Stromal cell of bone marrow (primary cell): ENCODE measurements at places on chromosomes 4 and X.
A peak's percentile ranks its signal among the peaks of the same experiment; 100 is the strongest.

DNA sequence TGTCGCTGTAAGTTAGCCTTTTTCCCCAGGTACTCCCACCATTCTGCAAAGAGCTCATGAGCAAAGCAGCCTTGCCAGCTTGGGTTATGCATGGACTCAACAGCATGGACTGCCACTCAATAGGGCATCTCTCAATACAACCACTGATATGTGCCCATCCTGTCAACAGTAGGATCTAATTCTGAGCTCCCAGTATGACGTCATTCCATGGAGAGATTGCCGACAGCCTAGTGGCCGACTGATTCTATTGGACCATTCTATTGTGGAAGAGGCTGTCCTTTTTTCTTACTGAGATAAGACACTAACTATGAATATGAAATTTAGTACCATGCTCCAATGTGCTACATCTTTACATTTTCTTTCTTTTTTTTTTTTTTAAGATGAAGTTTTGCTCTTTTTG is 2389.0 kb upstream of the AGA start:
- no peak for DNase-seq

DNA sequence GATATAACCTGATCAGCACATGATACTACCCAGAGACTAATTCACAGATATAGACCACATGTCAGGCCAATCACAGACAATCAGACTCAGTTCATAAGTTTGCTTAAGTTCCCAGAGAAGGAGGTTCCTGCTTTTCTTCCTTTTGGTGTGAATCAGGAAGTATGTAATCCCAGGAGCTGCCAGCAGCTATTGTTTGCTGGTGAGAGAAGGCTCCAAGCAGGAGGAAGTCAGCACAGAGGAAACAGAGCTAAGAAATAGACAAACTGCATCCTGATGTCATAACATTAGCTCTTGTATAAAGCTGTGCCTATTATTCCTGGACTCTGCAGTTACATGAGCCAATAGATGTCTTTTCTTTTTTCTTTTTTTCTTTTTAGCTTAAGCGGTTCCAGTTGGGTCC is 50.9 kb downstream of the UCHL1 start:
- no peak for DNase-seq

DNA sequence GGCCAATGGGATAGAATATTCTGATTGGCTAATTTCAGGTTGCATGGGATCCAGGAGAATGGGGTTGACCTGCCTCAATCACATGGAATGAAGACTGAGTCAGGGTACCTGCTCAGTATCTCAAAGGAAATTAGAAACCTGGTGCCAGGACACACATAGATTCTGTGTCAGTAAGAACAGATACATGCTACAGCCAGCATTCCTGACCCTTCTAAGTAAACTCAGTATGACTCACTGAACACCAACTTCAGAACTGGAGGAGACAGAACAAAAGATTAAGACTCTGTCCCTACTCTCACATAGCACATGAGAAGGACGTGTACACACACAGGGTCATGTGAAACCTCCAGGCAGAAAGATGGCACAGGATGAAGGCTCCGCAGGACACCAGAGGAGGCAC is 54.5 kb downstream of the FAM184B start:
- no peak for DNase-seq

DNA sequence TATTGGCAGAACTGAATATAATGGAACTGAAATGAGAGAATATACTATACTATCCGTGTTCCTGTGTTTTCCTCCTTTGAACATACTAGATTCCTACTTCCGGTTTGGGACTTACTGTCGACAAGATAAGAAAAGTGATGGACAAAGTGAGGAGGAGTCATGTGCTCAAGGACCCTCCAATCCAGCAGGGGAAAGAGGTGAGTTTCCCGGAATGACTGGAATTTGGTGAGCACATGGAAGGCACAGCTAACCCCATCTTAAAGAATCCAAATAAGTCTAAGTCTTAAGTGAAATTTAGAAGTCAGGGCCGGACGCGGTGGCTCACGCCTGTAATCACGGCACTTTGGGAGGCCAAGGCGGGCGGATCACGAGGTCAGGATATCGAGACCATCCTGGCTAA is 36.6 kb upstream of the SH3D19 start:
- no peak for DNase-seq

DNA sequence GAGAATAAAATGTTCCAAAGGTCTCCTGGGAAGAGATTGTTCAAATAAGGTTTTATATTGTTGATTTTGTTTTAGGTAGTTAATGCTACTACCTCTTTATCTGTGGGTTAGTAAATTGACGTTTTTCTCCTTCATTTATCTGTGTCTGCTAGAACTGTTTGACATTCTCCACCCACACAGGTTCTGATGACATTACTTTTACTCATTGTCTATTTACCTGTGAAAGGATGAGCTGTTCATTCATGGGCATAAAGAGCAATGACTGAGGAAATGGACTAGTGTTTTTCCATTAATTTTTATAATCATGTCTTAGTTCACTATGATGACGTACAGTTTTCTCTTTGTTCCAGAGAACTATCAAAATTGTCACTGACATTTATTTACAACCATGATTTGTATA is 75.6 kb downstream of the CPE start:
- DNase-seq, result no peak

GRCh38 chr4:48268956-48269860 is at the start of gene TEC:
Gene TEC (minus strand): TSS chr4:48269838. CDS start chr4:48228614, 41,224 bp downstream.
- no peak for DNase-seq

GRCh38 chrX:989959-990510 is 222.4 kb downstream of the CRLF2 start:
- peak; percentile 96 for DNase-seq

- no peak for DNase-seq
Measured at GRCh38 chr4:94605241-94605805, 152.4 kb upstream of the BMPR1B start.

DNA sequence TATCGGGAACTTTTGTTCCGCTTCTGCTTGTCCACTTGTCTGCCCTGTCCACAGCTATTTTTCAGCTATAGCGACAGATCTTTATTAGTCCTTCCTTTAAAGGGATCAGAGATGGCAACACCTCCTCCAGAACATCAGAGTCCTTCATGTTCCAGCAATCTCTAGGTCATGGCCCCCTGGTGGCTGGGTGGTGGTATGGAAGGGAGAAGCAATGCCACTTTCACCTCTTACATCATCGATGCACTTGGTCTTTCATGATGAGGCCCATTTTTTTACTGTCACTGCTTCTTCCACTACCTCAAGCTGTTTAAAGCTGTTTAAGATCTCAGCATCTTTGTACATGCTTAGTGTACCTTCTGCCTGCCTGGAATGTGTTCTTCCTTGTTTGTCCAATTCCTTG is 106.7 kb downstream of the ARHGAP6 start:
- DNase-seq, result no peak

- no peak for DNase-seq
Measured at GRCh38 chrX:106742193-106742592, 15.7 kb downstream of the RNF128 start.

DNA sequence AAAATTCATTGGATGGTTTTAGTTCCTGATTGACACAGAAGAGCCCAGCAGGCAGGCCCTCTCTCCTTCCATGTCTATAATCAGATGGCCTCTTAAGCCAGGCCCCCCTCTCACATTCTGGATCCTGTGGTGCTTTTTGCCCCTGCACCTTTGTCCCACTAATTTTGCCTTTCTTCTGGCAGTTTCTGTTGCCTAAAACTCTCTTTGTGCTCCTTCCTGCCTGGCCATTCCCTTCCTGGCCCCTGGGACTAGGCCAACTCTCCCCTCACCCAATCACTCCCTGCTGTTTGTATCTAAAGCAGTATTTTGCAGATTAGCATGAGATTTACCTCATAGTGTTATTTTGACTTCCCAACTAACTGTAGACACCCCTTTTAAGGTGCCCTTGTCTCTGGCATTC is 42.7 kb upstream of the DDX3X start:
- no peak for DNase-seq

DNA sequence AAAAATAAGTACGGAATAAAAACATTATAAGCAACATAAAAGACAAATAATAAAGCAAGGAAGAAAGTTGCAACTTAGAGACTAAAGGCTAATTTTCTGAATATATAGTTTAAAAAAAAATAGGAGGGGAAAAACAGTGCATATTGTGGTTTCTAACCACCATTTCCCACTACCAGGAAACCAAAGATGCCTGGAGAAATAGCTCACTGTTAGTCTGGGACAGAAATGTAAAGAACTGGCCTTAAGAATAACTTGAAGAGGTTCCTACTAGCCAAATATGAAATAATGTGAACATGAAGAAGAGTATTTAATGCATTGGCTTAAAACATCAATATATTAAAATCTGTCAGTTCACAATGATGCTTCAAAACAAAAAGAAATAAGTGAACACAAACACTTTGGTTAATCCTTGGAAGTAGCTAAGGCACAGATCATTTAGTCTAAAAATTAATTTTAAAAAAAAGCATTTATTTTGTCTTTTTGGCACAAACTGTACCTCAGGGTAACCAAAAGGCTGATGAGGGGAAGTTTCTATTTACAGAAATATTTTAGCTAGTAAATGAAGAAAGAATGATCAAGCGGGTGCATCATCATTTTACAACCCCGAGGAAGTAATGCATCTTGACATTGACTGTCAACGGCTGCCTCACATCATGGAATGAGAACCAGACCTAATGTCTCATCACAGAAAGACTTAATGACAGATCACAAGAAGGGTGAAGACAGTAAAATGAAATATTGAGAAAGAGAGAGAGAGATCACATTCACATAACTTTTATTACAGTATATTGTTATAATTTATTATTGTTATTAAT is 297.2 kb upstream of the LDB2 start:
- DNase-seq, result no peak

GRCh38 chr4:87839592-87839946 is 6.8 kb downstream of the MEPE start:
- DNase-seq, result no peak

GRCh38 chrX:119497185-119497584 is 28.9 kb downstream of the SLC25A5 start:
- DNase-seq, result no peak

DNA sequence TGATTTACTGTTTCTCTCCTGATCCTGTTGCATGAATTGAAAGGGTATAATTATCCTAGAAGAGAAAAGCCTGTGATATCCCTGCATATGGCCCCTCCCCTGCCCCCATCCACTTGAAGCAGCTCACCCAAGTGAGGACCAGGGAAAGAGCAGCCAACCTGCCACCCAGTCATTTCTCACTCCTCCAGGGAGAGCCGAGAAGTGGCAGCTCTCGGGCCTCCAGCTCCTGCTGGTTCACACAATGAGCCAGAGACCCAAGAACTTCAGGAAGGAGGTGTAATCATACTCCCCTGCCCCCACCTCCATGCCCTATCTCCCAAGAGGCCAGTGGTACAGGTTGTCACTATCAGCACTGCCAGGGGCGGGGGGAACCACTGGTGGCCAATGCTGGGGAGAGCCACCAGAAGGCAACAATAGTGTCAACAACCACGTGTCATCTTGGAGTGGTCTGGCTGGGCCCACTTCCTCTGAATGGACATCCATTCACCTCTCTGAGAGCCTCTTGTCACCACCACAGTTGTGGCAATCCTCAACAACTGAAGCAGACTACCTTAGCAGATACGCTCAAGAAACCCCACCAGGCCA is 42.9 kb downstream of the APOO start:
- no peak for DNase-seq
